ENCODE measurements at places on chromosomes 1 and 21.

DNA sequence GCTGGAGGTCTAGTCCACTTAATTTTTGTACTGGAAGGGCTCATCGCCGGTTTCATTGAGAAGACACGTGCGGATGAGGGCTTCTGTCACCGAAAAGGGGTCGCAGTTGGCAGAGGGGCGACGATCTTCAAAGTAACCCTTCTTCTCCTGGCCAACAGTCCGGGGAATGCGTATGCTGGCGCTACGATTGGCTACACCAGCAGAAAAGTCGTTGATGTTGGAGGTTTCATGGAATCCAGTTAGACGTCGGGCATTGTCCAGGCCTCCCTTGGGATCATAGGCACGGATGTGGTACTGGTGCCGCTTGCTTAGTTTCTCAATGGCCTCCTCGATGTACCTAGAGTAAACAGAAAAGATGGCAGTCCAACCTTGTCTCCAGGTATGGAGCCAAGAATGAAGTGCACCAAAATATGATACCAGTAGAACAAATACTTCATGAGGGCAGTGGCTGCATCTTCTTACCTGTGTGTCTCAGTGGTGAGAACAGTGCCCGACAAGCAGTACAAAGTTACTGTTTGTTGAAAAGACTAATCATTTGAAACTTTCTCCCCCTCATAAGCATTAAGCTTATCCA lies 7.1 kb downstream of the GLUL start:
- DNase-seq = peak; percentile 49

GRCh38 chr21:45820171-45821091 lies 161.1 kb upstream of the COL6A1 start:
- DNase-seq = peak; percentile 59

GRCh38 chr1:244236101-244236500 lies 185.0 kb downstream of the ZBTB18 start:
- DNase-seq = no peak

- peak; percentile 81 for DNase-seq
These were observed 3.3 kb upstream of the NT5C1A start for GRCh38 chr1:39675220-39675619.

DNA sequence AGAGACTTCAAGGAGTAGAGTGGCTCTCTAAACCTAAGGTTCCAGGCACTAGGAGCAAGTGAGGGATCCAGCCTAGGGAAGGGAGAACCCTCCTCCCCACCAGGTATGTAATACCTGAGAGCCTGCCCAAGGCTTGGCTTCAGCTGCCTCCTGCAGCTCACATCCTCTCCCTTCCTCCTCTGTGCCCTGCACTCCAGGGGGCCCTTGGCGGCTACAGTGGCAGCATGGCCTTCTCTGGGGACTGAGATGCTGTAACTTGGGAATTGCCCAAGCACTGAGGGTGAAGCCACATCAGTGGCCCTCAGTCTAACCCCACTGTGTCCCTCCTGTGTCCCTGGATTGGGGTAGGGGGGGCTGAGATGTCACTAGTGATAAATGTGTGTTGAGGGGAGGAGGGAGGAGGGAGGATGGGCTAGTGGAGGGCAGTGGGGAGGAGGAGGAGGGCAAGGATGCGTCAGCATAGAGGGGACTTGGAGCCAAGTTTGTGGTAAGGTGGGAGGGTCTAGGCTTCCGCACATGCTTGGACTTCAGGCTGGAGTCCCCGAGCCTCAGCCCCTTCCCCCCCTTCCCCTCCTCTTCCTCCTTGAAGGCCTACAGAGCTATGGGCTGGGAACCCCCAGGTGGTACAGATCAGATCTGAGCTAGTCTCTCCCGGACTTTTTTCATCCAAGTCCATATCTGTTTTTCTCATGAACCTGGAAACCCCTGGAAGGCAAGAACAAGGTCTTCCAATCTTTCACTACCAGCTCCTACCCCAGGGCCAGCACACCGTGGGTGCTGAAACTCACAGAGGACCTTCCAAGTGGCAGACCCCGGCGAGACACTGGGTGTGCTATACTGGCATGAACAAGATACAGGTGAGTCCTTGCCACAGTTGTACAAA lies 17.5 kb downstream of the COL9A2 start:
- DNase-seq = no peak

- no peak for DNase-seq
These were observed 135.6 kb downstream of the ZZZ3 start for GRCh38 chr1:77546890-77547289.

DNA sequence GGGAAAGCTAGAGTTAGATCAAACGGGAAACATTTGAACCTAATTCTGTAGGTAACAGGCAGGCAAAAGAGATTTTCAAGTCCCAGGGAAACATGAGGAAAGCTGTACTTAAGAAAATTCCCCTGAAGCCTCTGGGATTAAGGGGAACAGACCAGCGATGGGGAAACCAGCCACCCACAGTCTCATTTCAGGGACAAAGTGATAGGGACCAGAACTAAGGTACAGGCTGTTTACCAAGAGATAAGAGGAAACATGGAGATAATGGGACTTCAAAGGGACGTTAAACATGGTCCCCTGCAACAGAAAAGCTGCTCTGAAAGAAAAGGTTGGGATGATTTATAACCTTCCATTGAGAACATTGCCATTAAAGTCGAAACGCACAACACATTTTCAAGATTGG lies 84.4 kb downstream of the NTPCR start:
- DNase-seq = no peak

- peak; percentile 23 for DNase-seq
These were observed 14.9 kb downstream of the TMEM51 start for GRCh38 chr1:15168479-15168878.

DNA sequence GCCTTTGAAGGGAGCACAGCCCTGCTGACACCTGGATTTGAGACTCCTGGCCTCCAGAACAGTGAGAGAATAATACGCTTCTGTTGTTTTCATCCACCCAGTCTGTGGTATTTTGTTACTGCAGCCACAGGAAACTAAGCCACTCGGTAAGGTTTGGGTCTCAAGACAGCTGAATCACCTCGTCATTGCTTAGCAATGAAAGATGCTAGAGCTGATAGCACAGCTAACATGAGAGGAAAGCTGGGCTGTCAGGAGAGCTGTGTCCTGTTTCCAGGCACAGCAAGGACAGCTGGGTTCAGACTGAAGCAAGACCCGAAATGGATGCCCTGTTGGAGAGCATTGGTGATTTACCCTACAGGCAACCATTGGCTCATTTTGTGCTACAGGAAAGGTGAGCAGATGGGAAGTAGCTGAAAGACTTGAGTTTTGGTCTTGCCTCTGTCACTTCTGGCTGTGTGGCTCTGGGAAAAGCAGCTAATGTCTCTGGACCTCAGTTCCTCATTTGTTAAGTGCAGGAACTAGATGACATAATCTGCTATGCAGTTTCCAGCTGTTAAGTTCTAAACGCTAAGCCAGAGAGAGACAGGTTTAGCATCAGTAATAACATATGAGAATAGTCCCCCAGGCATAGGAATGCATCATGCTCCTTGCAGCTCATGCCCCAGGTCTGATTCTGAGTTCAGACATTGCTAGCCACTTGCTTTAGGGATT lies 58.0 kb downstream of the CLIC6 start:
- no peak for DNase-seq

DNA sequence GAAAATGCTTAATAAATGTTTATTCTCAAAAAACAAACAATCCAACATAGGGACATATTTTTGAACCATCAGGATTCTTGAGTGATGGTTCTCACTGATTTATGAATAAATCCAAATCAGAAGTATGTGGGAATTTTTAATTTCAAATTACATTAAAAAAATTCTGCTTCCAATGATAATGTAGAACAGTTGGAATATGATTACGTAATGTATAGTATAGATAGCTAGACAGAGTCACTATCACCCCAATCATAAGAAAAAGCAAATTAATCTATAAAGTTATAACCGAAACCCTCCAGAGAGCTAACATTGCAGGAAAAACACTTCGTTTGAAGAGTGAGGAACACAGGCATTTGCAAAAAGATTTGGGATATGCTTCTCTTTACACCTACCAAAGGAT lies 1600.6 kb upstream of the B3GALT2 start:
- no peak for DNase-seq

DNA sequence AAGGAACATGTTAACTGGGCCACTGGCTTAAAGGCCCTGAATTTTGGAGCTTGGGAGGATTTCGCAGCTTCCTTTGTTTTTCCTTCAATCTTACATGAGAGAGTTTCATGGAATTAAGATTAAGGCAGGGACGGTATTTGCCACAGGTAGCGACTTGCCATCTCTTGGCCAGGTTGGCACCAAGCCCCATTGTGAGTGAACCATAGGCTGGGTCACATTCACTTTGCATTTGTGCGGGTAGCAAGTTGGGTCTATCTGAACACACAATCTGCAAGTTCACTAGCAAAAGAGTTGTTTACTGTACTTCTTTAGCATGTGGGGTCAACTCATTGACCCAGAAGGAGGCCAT lies 106.2 kb upstream of the ATP1A1 start:
- no peak for DNase-seq

- DNase-seq = no peak
These were observed 4.7 kb downstream of the NSUN4 start for GRCh38 chr1:46345281-46345680.

- no peak for DNase-seq
These were observed 510.9 kb downstream of the PTPRU start for GRCh38 chr1:29747196-29747595.

- DNase-seq = no peak
These were observed 46.9 kb downstream of the IL23R start for GRCh38 chr1:67213164-67213563.

GRCh38 chr1:203128431-203128715 lies 847 bp downstream of the ADORA1 start:
- DNase-seq = no peak

GRCh38 chr1:207844371-207844770 lies 66.6 kb downstream of the CD34 start:
- no peak for DNase-seq

GRCh38 chr1:187873126-187873525 lies 1044.4 kb downstream of the PLA2G4A start:
- DNase-seq = no peak

DNA sequence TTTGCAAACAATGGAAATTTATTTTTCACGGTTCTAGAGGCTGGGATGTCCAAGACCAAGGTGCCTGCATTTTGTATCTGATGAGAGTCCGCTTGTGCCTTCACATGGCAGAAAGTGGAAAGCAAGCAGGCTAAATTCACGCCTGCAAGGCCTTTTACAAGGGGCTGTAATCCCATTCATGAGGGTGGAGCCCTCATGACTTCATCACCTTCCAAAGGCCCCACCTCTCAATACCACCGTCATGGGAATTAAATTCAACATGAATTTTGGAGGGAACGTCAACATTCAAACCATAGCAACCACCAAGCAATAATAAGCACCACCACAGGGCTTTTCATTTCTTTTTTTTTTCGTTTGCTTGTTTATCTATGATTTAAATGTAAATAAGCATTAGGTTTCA lies 115.3 kb downstream of the C1orf21 start:
- no peak for DNase-seq

GRCh38 chr1:197868751-197869489 lies 33.5 kb upstream of the C1orf53 start:
- peak; percentile 7 for DNase-seq

GRCh38 chr21:40853956-40854688 lies 7.2 kb upstream of the DSCAM start:
- no peak for DNase-seq

DNA sequence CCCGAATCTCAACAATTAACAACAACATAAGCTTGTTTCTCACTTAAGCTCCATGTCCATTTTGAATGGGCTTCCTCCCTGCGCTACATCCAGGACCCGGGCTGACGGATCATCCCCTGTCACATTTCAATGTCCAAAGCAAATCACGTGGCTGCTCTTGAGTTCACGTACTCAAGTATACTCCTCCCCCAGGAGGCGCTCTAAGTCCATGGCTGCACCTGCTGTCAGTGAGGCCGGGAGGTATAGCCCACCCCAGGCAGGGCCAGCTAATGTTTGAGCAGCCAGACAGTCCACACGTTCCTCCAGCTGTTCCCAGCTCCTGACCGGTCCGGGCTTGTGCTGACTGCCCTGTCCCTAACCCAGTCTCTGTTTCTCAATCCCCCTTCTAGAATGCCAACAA lies 220.8 kb downstream of the SLC35F3 start:
- DNase-seq = peak; percentile 15

GRCh38 chr1:46489638-46490405 lies at the start of gene DMBX1:
DMBX1 (plus strand) TSS chr1:46489836; CDS start chr1:46507011, 17,175 bp downstream.
- DNase-seq = peak; percentile 37

GRCh38 chr1:225848030-225848955 lies 33.9 kb downstream of the TMEM63A start:
- DNase-seq = no peak

- DNase-seq = no peak
These were observed 348.7 kb downstream of the HLX start for GRCh38 chr1:221227872-221228337.

GRCh38 chr21:29771491-29772066 lies 168.2 kb downstream of the GRIK1 start:
- DNase-seq = no peak

- no peak for DNase-seq
These were observed 18.8 kb upstream of the PKP1 start for GRCh38 chr1:201264554-201264953.

GRCh38 chr1:54848134-54848948 lies 38.7 kb downstream of the DHCR24 start:
- no peak for DNase-seq

DNA sequence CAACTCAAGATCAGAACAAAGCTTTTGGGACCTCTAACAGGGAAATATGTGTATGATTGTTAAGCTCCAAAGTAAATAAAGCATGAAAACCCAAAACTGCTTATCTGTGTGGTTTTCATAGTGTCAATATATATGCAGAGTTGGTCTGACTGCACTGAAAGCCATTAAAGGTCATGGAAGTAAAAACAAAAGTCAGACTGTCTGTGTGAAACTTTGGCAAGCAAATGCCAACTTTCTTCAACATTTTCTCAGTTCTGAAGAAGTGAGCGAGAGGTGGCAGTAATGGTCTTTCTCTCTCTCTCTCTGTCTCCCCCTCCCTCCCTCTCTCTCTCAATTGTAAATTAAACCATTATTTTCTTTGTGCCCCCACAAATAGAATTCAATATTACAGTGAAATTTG lies 100.1 kb upstream of the S1PR1 start:
- DNase-seq = no peak

DNA sequence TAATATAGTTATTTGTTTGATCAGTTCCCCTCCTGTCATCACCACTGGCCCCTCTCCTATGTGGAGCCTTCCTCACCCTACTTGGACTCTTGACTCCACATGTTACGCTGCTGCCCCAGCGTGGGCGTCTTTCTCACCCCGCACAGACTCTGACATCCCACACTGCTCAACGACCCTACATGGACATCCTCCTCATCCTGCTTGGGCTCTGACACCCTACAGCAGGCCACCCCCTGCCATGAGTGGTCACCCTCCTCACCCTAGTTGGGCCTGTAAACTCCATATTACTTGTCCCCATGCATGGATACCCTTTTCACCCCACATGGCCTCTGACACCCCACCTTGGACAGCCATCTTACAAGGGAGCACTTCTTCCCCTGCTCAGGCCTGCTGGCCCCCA lies 21.0 kb downstream of the TTC4 start:
- DNase-seq = no peak

DNA sequence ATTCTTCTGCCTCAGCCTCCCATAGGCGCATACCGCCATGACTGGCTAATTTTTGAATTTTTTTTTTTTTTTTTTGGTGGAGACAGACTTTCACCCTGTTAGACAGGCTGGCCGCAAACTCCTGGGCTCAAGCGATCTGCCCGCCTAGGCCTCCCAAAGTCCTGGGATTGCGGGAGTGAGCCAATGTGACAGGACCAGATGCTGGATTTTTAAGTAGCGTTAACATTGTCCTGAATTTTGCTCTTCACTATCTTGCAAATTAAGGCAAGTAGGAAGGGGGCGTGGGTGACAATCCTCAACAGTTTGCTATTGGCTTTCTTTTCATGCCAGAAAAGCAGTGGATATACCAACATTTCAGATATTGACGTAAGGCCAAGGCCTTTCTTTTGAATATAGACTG lies 49.7 kb upstream of the TSNAX start:
- no peak for DNase-seq

Measured in thyroid gland (tissue), 4 donors.